BJ (cell line): ENCODE measurements at places on chromosomes 2 and 18.
A peak's percentile ranks its signal among the peaks of the same experiment; 100 is the strongest.

DNA sequence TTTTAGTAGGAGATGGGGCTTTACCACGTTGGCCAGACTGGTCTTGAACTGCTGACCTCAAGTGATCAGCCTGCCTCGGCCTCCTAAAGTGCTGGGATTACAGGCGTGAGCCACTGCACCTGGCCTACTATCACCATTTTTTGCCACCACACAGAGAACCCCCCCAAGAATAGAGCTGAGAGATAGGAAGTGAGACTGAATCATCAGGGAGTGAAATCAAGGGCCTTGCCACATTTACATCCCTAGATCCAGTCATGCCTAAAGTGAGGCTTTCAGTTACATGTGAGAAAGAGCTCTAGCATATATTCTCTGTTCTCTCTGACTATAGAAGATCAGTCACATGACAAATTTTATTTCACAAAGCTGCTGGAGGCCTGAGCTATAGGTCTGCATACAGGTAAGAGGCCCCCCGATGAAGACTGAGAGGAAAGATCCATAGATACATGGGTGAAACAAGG is 28.0 kb upstream of the KCMF1 start:
- no peak for DNase-seq

GRCh38 chr2:202290970-202291369 is 25.4 kb downstream of the NOP58 start:
- no peak for DNase-seq

DNA sequence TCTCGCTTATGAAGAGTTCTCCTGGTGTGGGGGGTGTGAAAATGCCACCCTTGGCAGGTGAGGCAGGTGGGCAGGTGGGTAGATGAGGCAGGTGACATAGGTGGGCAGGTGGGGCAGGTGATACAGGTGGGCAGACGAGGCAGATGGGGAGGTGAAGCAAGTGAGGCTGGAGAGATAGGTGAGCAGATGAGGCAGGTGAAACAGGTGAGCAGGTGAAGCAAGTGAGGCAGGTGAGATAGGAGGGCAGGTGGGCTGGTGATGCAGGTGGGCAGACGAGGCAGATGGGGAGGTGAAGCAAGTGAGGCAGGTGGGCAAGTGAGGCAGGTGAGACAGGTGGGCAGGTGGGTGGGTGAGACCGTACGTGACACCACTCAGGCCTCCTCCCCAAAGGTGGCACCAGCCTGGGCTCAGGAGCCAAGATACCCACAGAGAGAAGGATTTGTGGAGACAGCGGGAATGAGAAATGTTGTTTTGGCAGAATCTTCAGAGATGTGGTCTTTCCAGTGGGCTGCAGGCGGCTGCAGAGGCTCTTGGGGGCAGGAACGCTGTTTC is 232.3 kb upstream of the MYT1L start:
- DNase-seq = no peak

- peak; percentile 10 for DNase-seq
These were observed 157.1 kb upstream of the SCN7A start for GRCh38 chr2:166651080-166651675.

DNA sequence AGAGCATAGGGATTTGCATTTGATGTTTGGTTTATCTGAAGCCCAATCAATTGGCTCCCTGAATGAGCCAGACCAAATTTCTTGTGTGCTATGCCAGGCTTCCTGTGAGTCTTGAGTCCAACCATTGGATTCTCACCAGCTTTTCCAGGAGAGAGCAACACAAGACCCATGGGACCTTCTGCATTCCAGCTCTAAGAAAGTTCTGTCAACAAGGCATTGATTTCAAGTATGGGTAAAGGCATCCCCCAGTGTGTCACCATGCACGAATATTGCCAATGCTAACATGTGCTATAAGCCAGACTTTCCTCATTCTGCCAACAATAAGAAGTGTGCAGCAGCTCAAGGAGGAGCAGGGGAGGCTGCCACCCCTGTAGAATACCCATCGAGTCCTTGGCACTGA is 266.6 kb downstream of the ETAA1 start:
- no peak for DNase-seq

GRCh38 chr2:10547663-10548376 is 99.7 kb upstream of the ODC1 start:
- DNase-seq = no peak
